ENCODE measurements at places on chromosomes 5 and 9. TPM values are rescaled to one million over a fixed set of nuclear protein-coding genes. Genes with fewer than 3 reads are reported as not detected.

Gene NDUFB6
- 37.0 TPM for total RNA-seq

Gene BTNL8
- not detected for total RNA-seq

Gene DIPK1B
- 247 TPM for total RNA-seq

Gene FAM163B
- total RNA-seq = not detected

Gene PCDHA3
- 0.05 TPM for total RNA-seq

Gene PALM2AKAP2
- total RNA-seq = 3.9 TPM

DNA sequence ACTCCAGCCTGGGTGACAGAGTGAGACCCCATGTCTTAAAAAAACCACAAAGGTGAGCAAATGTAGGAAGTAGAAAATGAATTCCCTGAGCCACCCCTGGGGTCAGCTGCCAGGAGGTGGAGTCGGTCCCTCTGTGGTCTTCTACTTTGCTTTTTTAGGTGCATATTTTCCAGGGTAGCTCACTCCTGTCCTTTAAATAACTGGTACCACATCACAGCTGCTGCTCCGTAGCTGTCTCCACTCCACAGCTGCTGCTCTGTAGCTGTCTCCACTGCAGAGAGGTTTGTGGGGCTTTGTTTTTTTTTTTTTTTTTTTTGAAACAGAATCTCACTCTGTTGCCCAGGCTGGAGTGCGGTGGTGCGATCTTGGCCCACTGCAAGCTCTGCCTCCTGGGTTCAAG, 8.9 kb downstream of the WDR5 start:
- DNase-seq = no peak

DNA sequence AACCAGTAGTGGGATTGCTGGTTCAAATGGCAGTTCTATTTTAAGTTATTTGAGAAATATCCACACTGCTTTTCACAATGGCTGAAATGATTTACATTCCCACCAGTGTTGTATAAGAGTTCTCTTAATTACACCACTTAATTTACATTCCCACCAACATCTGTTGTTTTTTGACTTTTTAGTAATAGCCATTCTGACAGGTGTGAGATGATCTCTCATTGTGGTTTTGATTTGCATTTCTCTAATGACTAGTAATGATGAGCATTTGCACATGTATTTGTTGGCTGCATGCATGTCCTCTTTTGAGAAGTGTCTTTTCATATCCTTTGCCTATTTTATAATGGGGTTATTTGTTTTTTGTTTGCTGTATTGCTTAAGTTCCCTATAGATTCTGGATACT, 688.3 kb downstream of the PRR16 start:
- no peak for DNase-seq

GRCh38 chr5:41156739-41157138, 56.6 kb downstream of the C6 start:
- no peak for DNase-seq

- DNase-seq = no peak
Observed at GRCh38 chr5:149795360-149795759, 65.2 kb downstream of the PPARGC1B start.

DNA sequence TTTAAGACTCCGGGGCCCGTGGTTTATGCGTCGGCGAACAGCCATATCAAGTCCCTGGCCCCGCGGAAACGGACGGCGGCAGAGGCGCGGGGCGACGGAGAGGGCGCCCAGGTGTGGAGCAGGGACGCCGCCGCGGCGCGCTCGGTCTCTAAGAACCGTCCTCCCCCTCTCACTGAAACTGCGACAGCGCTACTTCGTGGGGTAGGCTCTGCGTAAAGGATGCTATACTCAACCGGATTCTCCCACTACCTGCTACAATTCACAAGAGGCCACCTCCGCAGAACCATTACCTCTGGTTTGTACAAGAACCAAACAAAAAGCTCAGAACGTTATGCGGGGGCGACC, 404 bp downstream of the MRNIP start:
- DNase-seq = no peak

DNA sequence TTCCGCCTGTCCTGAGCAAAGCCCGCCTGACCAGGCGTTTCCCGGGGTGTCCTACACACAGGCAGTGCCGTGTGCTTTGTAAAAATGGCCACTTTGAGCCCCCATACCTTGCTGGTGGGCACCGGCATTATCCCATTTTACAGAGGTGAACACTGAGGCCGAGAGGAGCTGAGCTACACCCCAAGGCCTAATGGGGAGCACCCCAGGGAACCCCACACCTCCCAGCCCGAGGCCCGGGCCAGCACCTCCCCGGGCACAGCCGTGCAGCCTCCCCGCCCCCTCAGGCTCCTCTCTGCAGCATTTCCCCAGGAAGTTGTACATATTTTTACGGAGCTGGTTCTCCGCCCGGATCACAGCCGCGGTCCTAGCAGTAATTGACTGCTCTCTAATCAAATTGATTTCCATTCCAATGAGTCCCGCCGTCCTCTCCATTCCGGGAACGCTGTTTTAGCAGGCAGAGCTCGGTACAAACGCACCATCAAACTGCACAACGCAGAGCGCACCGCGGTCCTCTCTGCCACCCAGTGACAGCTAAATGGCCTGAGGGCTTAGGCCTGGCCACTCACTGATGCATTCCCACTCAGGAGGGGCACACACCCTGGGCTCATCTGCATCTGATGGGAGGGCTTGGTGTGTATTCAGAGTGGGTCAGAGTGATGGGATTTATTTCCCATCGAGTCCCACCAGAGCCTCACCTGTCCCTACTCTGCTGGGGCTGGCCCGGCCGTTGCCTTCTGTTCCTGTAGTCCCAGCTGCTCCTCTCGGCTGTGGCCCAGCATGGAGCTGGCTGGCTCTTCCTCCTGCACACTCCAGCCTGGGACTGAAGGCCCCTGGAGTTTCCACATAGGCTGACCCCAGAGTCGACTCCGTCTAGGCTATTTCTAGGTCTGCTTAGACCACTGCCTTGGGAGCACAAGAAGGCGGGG, 36.2 kb upstream of the UBAC1 start:
- DNase-seq = no peak

DNA sequence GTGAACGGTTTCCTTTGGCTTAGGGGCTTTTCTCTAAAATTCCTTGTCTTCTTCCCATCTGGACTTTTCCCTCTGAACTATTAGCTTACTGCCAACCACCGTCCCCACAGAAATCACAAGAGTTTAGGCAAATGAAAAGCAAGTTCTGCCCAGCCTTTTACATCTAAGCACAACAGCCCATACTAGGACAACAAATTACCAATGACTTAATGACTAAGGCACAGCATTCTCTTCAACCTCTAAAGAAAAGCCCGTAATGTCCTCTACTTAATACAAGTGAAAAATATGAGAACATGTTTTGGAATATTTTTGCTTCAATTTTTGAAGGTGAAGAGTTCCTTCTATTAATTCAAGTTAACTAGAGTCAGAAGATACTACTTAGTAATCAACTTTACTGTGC, 1.2 kb downstream of the ZBTB5 start:
- no peak for DNase-seq

GRCh38 chr9:130414910-130415746, 29.6 kb upstream of the ASS1 start:
- no peak for DNase-seq

GRCh38 chr9:125240649-125240999, 519 bp downstream of the HSPA5 start:
- no peak for DNase-seq

DNA sequence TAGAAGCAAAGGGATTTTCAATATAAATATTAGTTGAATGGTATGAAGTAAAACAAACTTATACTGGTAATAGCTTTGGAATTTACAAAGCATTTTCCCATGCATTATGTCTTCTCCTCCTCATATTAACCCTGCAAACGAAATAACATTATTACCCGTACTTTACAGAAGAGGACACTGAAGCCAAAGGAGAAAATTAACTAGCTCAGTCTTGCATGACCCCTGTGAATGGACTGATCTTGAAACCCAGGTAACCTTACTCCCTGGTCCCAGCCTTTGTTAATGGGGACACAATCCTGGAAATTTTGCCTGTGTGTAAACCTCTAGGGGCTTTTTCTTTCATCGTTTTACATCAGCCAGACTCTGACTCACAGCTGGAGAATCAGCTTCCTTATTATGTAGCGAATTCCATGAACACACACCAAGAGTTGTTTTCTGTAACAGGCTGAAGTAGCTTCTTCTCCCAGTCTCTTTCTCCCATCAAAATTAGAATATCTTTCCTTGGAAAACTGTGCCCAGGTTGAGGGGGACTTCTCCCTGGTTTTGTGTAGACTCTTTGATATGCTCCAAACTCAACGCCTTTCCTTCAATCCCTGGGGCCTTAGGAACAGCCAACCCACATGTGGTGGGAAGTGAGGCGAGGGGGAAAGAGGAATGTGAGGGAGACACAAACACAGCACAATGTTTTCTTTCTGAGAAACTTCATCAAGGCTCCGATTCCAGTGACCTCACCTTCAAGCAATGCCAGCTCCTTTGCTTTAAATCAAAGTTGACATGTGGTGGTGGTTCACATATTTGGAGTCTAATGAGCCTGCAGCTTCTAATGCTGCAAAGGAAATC, 480.9 kb upstream of the PAPPA start:
- no peak for DNase-seq

- DNase-seq = no peak
Observed at GRCh38 chr9:133702798-133703590, 35.2 kb downstream of the SARDH start.

DNA sequence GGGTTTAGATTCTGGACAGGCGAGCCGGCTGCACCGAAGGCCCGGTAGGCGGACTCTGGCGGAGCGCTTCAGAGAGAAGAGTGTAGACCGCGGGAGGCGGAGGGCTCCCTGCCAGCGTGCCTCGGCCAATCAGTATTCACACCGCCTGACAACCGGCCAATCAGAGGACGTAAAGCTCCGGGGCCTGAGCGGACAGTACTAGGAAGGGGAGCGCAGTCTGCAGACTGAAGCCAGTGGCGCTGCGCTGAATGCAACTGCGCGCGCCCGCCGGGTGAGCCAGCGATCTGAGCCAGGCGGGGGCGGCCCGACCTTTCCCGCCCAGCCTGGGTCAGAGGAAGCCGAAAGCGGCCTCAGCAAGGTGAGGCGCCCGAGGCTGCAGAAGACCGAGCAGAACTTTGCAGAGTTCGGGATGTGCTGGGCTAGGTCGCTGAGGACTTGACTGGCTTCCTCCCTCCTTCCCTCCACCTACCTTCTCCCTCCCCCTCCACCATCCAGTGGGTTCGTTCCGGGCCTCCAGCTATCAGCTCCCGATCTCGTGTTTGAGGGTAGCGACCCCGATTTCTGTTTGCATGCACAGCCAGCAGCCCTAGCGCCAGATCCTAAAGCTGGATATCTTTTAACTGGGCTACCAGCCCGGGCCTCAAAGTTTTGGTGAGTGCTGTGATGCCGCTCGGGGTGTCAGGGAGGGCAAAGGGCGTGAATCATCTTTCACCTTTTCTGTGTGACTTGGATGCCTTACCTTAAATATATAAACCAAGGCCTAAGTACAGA, at the start of gene DMRT2:
DMRT2 (plus strand) TSS at position 233 of the 771 bp plus-strand sequence. CDS start 1,257 bp downstream, outside the sequence.
- DNase-seq = peak; percentile 14

GRCh38 chr5:130402906-130403305, 498.6 kb downstream of the CHSY3 start:
- DNase-seq = no peak

DNA sequence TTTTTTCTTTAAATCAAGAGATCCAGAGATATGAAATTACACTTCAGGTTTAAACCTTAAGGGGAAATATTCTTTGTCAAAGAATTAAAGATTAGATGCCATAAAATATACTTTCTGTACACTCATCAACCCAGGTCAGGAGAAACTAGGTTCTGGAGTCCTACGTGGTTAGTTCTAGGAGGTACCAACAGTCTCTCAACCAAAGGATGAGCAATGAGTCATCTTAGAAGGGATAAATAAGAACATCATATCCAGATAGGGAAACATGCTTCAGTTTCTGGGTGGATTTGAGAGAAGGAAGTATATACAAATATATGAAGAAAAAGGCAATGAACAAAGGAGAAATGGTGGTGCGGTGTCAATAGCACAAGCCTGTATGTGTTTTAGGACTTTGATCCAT, 98.2 kb downstream of the CSNK1G3 start:
- no peak for DNase-seq

Data from glomerular endothelial cell (primary cell).